ENCODE measurements at places on chromosomes 2 and 18. TPM values are rescaled to one million over a fixed set of nuclear protein-coding genes. Genes with fewer than 3 reads are reported as not detected.

DNA sequence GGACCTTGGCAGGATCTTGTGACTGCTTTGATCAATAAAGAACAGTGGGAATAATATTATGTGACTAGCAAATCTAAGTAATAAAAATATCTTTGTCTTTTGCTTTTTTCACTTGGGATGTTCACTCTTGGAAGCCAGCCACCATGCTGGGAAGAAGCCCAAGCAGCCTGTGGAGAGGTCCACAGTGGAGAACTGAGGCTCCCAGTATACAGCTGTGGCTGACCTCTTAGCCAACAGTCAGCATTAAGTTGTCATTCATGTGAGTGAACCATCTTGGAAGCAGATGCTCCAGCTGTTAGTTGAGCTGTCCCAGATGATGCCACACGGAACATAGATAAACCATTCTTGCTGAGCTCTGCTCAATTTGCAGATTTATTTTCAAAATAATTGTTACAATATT lies 160.0 kb downstream of the OSR1 start:
- no peak for DNase-seq

- DNase-seq = no peak
These were observed 6.6 kb upstream of the KLHL23 start for GRCh38 chr2:169727065-169727464.

GRCh38 chr2:126852361-126852760 lies 46.3 kb upstream of the TEX51 start:
- DNase-seq = no peak

- DNase-seq = peak; percentile 85
These were observed 2.9 kb upstream of the NPPC start for GRCh38 chr2:231928901-231929725.

DNA sequence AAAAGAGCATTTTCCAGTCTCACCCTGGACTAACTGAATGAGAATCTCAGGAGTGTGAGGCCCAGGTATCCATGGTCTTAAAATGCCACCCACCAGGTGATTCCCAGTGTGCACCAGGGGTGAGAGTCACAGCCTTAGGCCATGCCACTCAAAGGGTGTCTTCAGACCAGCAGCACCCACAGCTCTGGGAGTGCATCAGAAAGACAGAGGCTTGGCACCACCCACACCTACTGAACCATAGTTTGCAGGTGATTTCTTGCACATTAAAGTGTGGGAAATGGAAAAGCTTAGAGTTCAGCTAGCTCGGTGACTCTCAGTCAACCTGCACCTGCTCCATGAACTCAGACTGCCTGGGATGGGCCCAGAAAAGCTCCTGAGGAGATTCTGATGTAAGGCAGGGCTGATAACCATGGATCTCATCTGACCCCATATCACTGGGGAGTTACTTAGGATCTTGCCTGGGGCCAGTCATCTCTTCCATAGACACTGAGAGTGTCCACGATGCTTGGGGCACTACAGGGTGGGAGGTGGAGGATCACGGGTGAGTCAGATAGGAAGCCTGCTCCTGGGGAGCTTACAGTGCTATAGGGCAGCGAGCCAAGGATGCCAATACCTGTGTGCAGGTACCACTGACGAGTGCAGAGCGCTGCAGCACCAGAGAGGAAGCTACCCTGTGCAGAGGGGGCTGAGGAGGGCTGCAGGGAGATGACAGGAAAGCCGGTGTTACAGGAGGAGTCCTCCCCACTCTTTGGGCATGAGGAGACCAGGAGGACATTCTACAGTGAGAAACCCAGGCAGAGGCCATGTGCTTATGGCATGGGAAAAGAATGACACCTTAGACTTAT lies 4.6 kb downstream of the IL37 start:
- peak; percentile 34 for DNase-seq

- DNase-seq = peak; percentile 22
These were observed 4.1 kb downstream of the ABCG8 start for GRCh38 chr2:43842866-43843226.

DNA sequence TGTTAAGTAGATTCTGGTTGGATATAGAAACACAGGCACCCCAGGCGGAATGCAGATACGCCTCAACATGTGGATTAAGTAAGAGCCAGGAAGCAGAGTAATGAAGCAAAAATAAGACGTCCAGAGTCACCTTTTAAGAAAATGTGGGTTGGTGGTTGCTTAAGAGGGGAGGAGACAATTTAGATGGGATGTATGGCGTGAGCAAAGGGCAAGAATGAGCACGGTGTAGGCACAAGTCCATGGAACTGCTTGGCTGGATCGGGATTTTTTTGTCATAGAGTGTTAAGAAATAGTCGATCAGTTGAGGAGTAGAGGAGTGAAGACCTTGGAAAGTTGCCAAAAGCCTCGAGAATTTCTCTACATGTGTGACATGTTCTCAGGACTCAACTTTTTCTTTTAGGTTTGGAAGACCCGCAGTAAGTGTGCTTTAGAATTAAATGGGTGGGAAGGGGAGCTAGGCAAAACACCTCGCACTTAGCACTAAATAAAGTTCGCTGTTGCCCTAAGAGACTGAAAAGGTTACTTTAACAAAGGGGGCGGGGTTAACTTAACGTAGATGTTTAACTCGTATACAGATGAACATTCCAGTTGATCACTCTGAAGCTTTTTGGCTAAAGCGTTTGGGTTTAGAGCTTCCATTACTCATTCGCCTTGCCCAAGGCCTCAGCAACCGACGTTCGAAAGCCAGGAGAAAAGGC lies 716 bp upstream of the SLC39A10 start:
- no peak for DNase-seq

- DNase-seq = no peak
These were observed 5.8 kb downstream of the DLX1 start for GRCh38 chr2:172091000-172091641.

DNA sequence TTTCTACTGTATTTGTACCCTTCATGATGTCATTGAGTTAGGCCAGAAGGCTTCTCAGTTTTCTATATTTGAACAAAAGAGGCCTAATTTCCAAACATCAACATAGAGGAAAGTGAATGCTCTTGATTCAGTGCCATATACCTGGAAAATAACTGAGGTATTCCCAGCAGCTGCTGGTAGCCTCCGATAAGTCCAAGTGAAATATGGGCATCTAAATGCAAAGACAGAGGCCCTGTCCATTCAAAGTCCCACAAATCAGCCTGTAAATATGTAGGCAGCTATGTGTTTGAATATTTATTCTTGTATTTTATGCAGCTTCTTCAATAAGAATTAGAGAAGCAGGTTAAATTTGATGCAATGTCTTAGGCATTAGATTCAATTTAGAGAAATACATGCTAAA lies 89.5 kb upstream of the DPP10 start:
- DNase-seq = no peak

GRCh38 chr2:221426929-221427328 lies 145.2 kb downstream of the EPHA4 start:
- no peak for DNase-seq

DNA sequence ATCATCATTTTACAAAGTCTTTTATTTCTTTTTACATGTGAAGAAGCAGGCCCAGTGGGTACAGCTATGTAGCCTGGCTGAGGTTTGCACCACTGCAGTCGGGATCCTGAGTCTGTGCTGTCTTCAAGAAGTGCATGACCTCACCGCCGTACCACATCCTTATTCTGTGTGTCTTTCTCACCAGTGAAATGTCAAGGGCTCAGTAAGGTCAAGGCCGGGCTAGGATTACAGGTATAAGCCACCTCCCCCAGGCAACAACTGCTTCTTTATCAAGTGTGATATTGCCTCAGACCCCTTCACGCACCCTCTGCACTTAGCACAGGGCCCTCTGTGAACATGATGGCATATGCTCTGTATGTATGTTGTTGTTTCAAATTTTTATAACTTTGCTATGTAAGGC lies 76.7 kb downstream of the PIEZO2 start:
- DNase-seq = no peak

DNA sequence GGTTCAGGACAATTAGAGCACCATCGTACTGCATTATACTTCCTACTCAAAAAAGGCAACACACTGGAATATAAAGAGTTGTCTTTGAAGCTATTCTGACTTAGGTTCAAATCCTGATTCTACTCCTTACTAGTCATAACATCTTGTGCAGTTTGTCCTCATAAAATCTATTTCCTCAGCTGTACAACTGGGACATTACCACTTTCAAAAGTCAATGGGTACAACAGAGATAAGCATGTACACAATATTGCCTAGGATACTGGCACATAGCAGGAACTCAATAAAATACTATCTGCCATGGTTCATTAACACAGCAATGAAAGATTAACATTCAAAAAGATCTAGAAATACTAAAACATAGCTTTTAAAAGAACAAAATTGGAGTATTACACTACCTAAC lies 11.3 kb downstream of the SOS1 start:
- no peak for DNase-seq

- DNase-seq = no peak
These were observed 67.4 kb downstream of the POLE4 start for GRCh38 chr2:75025633-75026380.

DNA sequence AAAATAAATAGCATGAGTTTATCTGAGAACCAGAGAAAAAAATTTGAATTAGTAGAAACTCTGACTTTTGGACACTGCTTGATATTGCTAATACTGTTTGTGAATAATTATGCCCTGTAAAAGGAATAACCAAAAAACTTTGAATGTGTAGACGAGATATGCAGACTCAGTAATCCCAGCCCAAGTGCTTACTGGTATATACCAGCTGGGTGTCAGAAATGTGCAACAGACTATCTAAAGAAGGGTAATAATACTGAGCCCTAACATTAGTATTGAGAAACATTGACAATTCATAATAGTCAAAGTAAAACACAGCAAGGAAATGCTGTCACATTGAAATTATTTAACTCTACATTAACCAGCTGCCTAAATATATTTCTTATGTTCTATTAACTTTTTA lies 60.5 kb upstream of the ZC3H15 start:
- no peak for DNase-seq

GRCh38 chr2:64951306-64951953 lies 37.8 kb upstream of the SLC1A4 start:
- DNase-seq = no peak

GRCh38 chr2:8496079-8496478 lies 185.8 kb upstream of the ID2 start:
- no peak for DNase-seq

DNA sequence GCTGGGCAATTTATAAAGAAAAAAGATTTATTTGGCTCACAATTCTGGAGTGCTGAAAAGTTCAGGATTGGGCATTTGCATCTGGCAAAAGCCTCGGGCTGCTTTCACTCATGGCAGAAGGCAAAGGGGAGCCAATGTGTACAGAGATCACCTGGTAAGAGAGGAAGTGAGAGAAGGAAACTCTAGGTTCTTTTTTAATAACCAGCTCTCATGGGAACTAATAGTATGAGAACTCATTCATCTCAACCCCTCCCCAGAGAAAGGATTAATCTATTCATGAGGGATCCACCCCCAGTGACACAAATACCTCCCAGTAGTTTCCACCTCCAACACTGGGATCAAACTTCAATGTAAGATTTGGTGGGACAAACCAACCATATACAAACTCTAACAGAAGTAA lies 129.0 kb downstream of the EVA1A start:
- no peak for DNase-seq

GRCh38 chr2:112942654-112943002 lies 31.7 kb downstream of the IL37 start:
- DNase-seq = no peak

- peak; percentile 32 for DNase-seq
These were observed 25.4 kb upstream of the NRP2 start for GRCh38 chr2:205656941-205657340.

GRCh38 chr2:97914691-97915213 lies 81.0 kb downstream of the TMEM131 start:
- no peak for DNase-seq

- no peak for DNase-seq
These were observed 1995.5 kb upstream of the CELF4 start for GRCh38 chr18:39561126-39561525.

- DNase-seq = no peak
These were observed 425.2 kb downstream of the METTL4 start for GRCh38 chr18:2146092-2146491.

DNA sequence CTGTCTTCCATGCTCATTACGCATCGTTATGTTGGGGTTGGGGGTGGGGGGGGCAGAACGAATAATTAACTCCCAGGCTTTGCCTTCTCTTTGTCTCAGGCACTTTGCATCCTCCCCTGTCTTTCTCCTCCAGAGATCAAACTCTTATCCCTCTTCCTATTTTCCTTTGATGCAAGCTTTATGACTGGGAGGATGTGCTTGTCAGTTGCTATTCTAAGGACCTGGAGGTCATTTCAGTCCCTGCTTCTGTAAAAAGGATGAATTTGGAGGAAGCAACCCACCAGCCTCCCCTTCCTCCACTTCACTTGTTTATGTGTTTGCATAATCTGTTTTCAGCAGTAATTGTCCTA lies 87.5 kb downstream of the ZCCHC2 start:
- DNase-seq = no peak

- DNase-seq = no peak
These were observed 84.0 kb upstream of the PELI1 start for GRCh38 chr2:64228126-64228678.

DNA sequence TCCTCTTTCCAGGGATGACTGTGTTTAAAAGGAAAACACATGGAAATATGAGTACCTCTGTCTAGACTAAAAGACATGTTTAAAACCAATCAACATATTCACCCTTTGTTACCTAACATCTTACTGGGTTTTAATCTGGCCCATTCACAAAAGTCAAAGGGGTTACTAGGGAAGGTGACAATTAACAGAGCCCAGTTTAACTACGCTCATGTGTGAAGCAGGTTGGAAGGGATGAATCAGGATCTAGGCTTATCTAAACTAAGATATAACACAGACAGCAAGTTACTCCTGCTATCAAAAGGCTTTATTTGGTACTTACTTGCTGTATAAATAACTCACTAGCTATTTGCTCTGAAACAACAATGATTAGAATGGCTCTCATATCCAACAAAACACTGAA lies 337.0 kb downstream of the NCKAP5 start:
- DNase-seq = no peak

DNA sequence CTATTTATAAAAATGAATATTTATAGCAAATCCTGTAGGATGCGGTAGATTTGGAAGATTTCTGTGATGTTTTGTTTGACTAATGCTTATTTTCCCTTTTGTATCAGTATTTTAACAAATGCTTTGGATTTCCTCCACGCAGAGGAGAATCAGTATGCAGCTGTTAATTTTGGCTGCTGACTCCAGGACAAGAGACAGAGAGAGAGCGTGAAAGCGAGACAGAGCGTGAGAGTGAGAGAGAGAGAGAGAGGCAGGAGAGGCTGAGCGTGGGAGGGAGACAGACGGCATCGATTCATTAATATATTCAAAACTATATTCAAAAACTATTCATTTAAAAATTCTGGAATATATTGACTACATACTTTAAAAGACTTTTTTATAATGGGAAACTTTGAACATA lies 62.5 kb downstream of the RRM2 start:
- no peak for DNase-seq

- DNase-seq = no peak
These were observed 1390.4 kb downstream of the SUCLG1 start for GRCh38 chr2:83068714-83069113.

The ANKRD53 gene
- 4.9 TPM for total RNA-seq

The GNAL gene
- total RNA-seq = 23.3 TPM

The DLGAP1 gene
- 3.2 TPM for total RNA-seq

The CSRNP3 gene
- total RNA-seq = 2.7 TPM

The RPRM gene
- 2.9 TPM for total RNA-seq

The KLHL30 gene
- 0.25 TPM for total RNA-seq

The TFPI gene
- total RNA-seq = 68.8 TPM

The GNLY gene
- 3.2 TPM for total RNA-seq

The PSMD14 gene
- total RNA-seq = 34.4 TPM

The NAPG gene
- 26.0 TPM for total RNA-seq

The COLEC11 gene
- not detected for total RNA-seq

The CTLA4 gene
- 7.9 TPM for total RNA-seq

The CD8B2 gene
- 0.74 TPM for total RNA-seq

The CCDC150 gene
- 3.9 TPM for total RNA-seq

The IL36RN gene
- 0.25 TPM for total RNA-seq

The GALNT3 gene
- 7.4 TPM for total RNA-seq

The LHCGR gene
- total RNA-seq = not detected
